ENCODE measurements at places on chromosomes 12 and 14.

- DNase-seq = peak; percentile 73
These were observed 16.4 kb downstream of the ACVRL1 start for GRCh38 chr12:51923506-51924365.

DNA sequence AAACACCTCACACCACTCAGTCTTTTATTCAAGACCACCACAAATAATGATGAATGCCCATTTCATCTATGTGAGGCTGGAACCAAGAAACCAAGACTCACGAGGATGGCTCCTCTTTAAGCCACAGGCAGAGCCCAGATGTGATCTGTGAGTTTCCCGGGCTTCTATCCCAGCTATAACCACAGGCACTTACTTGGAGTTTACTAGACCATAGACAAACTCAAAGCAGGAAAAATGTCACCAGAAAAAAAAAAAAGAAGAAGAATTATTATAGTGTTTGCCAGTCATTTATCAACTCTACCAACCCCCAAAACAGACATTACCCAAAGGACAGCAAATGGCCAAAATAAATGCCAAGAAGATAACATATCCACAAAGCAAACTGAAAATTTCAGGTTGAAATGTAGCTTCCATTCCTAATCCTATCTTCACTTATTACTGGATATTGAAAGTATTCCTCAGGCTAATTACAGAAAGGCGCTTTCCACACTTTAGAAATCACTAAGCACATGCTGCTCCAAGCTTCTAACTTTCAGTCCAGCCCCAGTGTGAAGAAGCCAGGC, 44.7 kb downstream of the ZFYVE1 start:
- no peak for DNase-seq

GRCh38 chr14:24196071-24197055, 1.1 kb upstream of the TM9SF1 start:
- no peak for DNase-seq

DNA sequence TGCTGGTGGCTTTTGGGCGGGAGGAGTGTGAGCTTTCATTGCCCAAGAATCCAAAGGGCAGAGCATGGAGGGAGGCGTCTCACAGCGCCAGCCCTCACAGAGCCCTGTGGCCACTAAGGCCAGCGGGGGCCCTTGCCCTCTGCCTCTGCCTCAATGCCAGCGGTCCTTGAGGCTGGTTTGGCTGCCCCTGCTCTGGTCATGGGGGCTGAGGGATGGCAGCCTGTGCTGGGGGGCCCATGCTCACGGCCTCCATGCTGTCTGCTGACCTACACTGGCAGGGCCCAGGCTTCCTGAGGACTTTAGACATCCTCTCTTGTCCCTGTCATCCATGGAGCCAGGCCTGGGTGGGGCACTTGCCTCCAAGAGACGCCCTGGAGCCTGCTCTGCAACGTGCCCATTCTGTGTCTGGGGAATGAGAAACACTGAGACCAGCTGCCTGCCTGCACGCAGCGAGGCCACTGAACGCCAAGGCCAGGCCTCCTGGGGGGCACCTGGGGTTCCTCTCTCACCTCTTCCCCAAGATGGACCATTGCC, 143.4 kb downstream of the KIF26A start:
- no peak for DNase-seq

DNA sequence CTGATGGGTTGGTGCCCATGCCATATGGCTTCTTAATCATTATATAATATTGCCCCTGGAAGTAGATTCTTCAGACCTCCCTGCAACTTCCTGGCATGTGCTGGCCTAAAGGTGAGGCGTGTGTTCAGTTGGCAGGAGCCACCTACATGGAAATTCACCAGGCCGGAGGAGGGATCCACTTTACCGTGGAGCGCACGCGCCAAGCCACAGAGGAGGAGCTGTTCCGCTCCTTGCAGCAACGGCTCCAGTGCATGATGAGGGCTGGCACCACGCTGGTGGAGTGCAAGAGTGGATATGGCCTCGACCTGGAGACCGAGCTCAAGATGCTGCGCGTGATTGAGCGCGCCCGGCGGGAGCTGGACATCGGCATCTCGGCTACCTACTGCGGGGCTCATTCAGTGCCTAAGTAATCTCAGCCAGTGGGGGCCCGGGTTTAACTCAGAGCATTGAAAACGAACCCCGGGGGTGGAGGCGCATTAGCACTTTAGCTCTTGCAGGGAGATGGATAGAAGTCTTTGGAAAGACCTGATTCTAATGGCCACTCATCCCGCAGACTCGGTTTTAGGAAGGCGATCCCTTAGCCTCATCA, 13.5 kb downstream of the AMDHD1 start:
- no peak for DNase-seq

GRCh38 chr14:69692594-69692993, 74.3 kb upstream of the SRSF5 start:
- DNase-seq = no peak

Measured in endothelial cell (in vitro differentiated cells).